Activated CD4-positive, alpha-beta T cell treated with anti-CD3 and anti-CD28 coated beads for 48 hours (primary cell): ENCODE measurements at places on chromosomes 7 and 10.

GRCh38 chr7:33744293-33745075 is 160.9 kb upstream of the BMPER start:
- DNase-seq = no peak

GRCh38 chr10:83935911-83936310 is 203.4 kb upstream of the GHITM start:
- DNase-seq = no peak

DNA sequence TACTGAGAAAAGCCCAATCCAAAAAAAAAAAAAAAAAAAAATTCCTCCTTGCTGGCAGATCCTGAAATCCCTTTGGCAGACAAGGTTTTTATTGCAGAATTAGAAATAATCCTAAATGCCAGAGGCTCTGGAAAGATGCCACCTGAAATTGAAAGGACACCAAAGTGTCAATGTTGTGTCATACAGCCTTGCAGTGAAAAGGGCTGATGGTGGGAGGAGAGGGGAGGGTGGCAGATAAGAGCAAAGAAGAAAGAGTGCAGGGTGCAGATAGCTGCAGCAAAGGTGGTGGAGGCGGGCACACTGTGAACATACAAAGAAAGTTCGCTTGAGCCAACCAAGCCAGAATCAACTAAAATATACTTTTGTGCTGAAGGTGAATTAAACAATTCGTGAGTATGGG is 8.2 kb upstream of the OPTN start:
- DNase-seq = no peak

- no peak for DNase-seq
Measured at GRCh38 chr7:55070271-55070743, 51.5 kb downstream of the EGFR start.

GRCh38 chr10:48442809-48443177 is 136.3 kb downstream of the MAPK8 start:
- no peak for DNase-seq

DNA sequence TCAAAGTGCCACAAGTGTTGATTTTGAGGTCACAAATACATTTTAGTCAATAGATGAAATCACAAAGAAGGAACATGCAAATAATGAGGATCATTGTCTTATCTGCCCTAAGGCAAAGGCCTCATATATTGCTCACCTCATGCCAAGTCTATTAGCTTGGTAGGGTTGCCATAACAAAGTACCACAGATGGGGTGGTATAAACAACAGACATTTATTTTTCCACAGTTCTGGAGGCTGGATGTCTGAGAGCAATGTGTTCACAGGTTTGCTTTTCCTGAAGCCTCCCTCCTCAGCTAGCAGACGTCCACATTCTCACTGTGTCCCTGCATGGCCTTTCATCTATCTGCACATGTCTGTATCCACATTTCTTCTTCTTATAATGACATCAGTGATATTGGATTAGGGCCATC is 59.6 kb downstream of the RELN start:
- no peak for DNase-seq

- no peak for DNase-seq
Measured at GRCh38 chr10:98815039-98815885, 368.5 kb upstream of the HPS1 start.

DNA sequence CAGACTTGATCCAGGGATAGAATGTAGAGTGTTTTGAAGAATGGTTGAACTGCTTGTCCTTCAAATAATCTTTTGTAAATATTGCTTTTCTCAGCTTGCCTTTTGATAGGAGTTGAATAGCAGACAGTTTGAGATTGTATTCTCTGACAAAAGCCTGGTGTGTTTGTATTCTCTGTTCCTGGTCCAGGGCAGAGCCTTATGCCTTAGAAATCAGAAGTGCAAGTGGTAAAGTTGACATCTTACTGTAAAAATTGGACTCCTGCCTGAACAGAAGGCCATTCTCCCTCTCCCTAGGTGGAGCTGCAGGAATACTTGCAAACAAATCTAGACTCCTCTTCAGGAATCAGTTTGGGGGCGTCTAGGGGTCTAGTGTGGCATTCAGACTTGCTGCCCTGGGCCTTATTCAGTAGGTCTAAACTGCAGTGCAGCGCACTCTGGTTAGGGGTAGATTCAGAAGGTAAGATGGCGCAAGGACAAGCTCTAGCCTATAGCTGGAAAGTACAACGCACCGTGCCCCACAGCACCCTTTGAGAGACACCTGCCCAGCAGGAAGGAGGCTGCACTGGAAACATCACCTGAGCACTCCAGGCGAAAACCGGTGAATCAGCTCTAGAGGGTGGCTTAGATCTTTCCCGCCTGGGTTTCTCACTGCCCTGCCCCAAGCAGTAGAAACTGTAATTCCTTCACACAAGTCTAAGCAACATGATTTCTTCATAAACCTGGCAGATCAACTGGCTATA is 608.5 kb upstream of the GALNT17 start:
- no peak for DNase-seq

GRCh38 chr7:2031451-2031845 is 201.3 kb downstream of the MAD1L1 start:
- DNase-seq = no peak

DNA sequence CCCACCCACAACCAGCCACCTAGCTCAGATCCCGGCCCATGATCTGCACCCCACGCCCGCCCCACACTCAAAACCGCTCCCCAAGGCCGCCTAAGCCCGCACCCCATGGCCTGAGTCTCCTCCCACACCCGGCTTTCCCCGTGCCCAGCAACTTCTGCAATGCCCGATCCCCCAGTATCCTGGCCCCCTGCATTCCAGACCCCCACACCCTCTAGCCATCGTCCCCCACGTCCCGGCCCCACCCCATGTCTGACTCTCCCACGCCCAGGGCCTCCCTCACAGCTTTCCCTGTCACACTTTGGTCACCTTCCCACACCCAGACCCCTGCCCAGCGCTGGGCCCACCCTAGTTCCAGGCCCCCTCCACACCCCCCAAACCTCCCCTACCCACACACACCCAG is 20.1 kb upstream of the FXYD4 start:
- DNase-seq = no peak

DNA sequence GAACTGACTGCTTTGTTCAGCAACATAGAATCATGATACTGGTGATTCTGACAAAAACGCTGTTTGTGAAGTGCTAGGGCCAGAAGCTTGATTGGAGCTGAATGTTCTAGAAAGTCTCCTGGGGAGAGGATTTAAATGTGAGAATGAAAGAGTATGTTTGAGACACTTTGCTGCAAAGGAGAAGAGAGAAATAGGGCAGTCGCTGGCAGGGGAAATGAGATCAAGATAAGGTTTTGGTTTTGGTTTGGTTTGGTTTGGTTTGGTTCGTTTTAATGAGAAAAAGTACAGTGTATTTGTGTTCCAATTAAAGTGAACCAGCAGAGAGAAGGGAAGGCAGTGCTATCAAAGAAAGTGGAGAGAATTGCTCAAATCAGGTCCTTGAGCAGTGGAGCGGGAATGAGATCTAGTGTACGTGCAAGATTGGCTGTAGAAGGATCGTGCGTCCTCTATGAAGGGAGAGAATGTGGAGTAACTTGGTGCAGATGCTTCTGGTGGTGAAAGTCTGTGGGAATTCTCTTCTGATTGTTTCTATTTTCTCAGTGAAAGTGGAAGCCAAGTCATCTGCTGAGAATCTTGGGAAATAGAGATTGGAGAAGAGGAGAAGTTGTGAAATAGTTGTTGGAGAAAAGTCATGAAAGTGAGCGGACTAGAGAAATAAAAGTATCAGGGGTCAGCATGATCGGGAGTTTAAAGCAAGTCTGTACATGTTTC is 270.5 kb downstream of the CCDC3 start:
- DNase-seq = no peak

DNA sequence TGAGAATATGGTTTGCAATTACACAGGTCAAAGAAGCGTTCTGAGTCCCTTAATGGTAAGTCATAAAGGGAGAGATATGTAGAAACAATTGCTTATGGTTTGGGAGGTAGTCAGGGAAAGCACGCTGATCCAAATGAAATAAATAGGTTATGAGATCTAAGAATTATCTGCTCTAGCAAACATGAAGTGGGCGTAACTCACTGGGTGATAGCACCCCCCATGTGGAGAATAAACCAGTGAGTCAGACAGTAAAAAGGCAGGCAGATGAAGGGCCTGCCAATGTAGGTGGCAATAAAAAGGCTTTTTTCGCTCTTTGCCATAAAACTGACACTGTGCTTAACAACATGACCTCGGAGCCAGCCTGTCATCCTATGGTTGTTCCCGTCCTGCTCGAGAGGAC is 306.9 kb downstream of the GLRX3 start:
- no peak for DNase-seq

- no peak for DNase-seq
Measured at GRCh38 chr7:98177553-98177952, 33.7 kb upstream of the BHLHA15 start.

GRCh38 chr10:95356190-95356955 is 65.6 kb upstream of the PDLIM1 start:
- no peak for DNase-seq

DNA sequence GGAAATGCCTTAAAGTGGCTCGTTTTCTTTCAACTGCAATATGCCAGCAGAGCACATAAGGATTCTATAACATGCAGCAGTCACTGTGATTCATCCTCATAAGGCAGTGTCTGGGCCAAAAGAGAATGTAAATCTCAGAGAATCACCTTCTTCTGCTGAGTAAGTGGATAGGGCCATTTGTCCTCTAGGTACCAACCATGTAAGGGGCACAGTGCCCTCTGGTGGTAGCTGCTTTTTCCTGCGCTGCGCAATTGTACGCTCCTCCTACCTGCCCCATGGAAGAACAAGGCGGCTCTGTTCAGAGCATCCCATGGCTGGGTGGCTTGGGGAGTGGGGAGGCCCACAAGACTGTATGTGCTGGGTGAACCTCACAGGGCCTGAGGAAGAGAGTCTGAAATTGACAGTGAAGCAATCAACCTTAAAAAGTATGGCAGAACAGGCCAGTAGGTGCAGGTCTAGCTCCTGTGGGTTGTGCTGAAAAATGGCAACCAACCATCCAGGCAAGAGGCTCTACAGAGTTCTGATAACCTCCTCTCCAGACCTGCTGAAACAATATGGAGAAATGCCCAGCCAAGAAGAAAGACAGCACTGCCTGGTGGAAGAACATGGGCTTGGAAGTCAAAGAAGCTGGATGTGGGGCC is 78.6 kb upstream of the C10orf90 start:
- DNase-seq = peak; percentile 77

- DNase-seq = no peak
Measured at GRCh38 chr10:68184546-68184945, 47.4 kb downstream of the ATOH7 start.

- no peak for DNase-seq
Measured at GRCh38 chr7:107946451-107946850, 55.5 kb downstream of the DLD start.
